ENCODE measurements at places on chromosomes 5 and 9.

DNA sequence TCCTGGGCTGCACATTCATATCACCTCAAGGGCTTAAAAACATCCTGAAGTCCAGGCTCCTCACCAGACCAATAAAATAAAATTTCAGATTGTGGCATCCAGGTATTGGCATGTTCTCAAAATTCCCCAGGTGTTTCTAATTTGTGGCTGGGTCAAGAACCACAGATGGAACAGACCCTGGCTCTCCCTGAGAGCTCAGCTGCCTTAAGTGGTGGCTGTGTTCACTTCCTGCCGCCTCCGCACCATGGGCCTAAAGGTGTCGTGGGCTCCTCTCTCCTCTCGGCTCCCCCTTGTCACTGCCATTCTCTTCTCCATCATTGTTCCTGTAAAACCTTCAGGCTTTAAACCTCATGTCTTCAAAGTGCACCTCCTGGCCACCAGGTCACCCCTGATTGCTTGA lies 17.8 kb upstream of the CCNJL start:
- no peak for DNase-seq

DNA sequence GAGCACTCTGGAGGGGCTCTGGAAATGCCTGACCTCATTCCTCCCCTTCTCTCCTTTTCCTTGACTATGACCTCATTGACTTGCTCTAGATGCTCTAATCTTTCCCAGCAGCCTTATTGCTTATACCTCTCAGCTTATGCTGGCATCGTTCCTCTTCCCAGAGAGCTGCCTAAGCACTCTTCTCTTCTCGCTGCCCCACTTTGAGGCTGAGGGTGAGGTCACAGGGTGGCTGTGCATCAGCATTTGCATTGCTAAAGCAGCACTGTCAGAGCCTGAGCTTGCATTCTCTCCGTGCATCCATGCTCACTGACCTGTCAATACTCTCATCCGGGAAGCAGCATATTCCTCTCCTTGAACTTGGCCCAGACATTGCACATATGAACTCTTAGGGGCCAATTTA lies 96.4 kb upstream of the NTRK2 start:
- DNase-seq: no peak

DNA sequence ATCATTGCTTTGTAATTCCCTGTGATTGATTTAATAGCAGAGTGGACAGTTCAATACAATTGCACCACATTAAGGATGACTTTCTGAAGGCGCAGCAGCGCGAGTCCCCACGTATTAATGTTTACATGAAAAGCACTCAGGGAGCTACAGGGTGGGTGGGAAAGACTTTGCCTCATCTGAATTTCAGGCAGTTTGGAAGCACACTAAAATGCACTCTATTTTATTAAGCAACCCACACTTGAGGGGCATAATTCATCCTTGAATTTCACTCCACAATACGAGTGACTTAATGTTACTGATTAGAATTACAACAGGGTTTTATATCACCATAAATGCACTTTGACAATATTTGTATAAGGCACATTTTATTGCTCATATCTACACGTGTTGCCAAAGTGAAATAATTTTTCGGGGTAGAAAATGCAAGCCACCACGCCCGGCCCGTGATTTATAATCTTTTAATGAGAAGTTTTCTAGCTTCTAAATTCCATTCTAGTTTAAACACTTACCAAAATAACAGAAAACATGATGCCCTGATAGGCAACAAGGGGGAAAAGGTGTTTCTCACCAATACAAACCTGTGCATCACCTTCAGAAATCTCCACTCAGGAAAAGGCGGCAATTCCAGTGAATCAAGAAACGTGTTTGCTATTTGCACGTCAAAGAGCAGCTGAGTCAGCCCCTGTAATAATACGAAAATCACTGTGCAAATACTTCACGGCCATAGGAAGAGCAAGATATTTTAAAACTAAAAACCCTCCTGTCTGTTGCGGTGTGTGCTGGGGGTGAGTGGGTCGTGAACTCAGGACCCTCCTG lies 40.5 kb downstream of the IRX4 start:
- DNase-seq: no peak

DNA sequence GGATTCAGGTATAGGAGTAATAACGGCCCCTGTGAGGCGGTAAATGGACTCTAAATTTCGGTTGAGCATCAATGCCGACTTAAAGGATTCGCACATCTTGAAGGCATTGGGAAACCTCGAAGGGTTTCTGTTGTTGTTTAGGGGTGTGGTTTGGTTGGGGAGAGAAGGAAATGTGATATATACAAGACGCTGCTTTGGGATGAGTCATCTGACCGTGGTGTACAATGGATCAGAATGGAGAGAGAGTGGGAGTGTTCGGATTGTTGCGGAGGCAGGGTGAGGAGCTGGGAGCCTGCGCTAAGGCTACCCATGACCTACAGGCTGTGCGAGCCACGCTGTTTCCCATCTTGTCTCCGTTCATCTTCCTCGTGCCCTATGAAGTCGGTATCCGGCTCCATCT lies 60.4 kb upstream of the ERCC6L2 start:
- DNase-seq: no peak

- DNase-seq: no peak
Observed at GRCh38 chr9:2638871-2639673, 17.5 kb downstream of the VLDLR start.

DNA sequence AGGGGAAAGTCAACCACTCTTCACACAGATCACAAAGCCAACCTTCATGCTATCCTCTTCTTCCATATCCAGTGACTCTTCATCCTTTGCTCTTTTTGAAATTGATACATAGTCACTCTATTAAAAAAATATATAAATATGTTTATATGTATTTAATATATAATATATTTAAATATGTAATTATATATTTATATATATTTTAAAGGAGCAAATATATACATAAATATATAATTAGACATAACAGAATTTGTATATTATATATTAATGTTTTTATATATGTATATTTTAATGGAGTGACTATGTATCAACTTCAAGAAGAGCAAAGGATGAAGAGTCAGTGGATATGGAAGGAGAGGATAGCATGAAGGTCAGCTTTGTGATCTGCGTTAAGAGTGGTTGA lies 374.9 kb downstream of the CDH9 start:
- no peak for DNase-seq

DNA sequence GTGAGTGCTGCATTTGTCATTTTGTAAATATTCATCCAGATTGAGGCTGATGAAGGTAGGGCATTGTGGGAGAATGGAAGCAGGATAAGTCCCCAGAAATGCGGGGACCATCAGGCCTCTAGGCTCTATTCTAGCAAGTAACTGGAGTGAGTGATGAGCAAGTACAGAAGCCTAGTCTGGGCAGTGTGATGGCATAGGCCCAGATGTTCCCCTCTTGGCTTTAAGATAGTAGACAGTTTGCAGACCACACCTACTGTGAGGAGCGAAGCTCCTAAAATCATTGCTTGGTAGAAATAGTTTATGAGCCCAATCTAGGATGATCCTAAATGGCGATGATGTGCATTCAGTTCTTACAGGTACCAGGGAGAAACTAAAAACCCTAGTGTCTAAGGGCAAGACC lies 24.3 kb downstream of the NDFIP1 start:
- DNase-seq: no peak

GRCh38 chr5:38650946-38651345 lies 94.5 kb upstream of the LIFR start:
- no peak for DNase-seq

DNA sequence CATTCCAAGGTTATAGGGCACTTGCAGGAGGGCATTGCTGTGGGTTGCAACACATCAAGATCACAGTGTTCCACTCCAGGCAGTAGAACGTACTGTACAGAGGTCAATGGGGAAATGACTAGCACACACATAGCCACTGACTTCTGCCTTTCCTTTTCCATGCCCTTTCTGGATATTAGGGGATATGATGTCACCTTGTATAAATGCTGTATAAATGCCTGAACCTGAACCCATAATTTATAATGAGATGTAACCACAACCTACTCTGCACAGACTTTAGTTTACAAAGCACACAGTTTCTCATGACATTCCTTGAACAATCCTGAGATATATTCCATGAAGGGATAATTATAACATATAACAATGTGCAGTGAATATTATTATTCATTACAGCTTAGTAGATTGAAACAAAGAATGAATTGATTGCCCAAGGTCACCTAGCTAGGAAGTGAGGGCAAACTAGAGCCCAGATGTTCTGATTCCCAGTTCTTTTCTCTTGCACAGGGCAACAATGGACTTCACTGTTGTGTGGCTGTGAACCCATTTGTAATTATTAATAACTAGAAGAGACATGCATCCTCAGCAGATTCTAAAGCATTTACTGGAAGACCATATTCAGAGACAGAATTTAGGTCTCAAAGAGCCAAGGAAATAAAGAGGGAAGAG lies 5.6 kb upstream of the ABLIM3 start:
- DNase-seq: no peak

DNA sequence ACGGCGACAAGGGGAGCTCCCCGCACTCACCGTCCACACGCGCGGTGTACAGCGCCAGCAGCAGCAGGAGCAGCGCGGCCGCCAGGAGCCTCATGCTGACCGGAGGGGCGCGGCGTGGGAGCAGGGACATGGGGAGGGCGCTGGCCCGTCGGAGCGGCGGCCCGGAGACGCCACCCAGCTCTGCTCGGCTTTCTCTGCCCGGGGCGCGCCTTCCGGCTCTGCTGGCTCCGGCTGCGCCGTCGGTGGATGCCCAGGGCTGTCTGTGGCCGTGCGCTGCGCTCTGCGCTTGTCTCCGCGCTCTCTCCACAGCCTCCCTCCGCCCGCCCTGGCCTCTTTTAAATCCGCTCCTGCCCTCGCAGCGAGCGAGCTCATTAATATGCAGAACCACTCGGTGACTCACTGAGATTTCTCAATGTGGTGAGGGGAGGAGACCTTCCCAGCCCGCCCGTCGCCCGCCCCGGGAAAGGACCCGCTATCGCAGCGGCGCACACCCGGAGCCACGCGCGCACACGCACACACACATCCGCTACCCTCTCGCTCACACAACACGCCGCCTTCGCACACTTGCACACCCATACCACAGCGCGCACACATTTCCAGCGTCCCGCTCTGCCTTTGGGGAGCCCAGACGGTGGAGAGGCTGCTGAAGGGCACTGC lies at the start of gene CXCL14:
CXCL14 (minus strand) TSS at position 307 of the 657 bp plus-strand sequence; CDS start at position 94, 213 bp downstream.
- peak; percentile 27 for DNase-seq

GRCh38 chr9:19999491-20000057 lies 210.7 kb upstream of the SLC24A2 start:
- DNase-seq: peak; percentile 52

DNA sequence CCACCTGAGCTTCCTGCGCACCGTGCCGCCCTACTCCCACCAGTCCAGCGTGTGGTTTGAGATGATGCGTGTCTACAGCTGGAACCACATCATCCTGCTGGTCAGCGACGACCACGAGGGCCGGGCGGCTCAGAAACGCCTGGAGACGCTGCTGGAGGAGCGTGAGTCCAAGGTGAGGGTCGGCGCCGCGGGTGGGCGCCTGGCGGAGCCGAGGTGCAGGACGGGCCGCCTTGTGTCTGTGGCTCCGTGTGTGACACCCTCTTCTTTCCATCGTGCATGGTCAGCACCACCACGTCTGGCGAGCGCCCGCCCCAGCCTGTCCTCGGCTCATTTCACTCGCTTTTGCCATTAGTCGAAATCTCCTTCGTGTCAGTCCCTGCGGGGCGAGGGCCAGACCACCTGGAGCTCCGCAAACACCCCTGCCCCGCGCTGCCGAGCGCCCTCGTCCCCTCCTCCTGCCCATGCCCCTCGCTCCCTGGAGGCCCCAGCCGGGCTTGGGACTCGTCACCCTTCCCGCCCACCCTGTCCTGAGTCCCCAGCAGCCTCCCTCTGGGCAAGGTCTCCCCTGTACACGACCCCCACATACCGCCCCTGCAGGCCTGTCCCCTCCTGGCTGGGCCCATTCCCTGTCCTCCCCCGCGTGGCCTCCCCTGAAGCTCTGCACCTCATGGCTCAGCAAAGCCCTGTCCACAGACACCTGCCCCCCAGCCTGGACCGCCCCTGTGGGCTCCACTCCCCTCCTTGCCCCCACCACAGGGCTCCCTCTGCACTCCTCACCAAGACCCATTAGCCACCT lies 7.0 kb downstream of the GRIN1 start:
- no peak for DNase-seq

DNA sequence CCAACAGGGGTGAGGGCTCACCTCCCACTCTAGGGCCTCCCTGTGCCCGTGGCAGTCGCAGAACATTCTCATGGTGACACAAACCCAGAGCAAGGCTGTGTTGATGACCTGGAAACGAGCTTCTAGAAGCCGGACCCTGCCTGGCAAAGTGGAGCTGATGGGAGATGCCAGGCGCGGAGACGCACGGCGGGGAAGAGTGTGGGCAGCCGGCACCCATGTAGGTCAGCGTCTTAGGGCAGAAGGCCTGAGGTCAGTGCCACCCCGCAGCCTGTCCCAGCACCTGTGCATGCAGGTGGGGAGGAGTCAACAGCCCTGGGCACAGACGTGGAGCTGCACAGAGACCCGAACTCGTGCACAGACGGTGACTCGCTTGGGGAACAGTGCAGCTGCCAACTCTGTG lies 5.4 kb downstream of the SLC6A18 start:
- no peak for DNase-seq

GRCh38 chr5:6305853-6306252 lies 72.5 kb downstream of the MED10 start:
- no peak for DNase-seq

- no peak for DNase-seq
Observed at GRCh38 chr5:59725392-59725767, 168.1 kb downstream of the PDE4D start.

DNA sequence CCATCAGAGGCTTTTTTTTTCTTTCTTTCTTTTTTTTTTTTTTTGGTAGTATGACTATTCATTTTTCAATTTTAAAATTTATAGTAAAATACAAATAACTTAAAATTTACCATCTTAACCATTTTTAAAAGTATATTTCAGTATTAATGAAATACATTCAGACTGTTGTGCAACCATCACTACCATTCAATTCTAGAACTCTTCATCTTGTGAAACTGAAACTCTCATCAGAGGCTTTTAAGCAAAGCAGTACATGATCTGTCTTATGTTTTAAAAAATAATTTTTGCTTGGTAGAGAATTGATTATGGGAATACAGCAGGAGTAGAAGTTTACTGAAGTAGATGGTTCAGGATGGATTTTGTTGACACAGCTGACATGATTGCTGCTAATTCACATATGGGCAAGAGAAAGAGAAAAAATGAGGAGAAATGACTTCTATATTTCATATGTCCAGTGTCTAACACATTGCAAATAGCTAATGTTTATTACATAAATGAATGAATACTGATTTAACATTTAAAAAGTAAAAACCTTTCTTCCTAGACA lies 13.4 kb downstream of the ELOVL7 start:
- no peak for DNase-seq

DNA sequence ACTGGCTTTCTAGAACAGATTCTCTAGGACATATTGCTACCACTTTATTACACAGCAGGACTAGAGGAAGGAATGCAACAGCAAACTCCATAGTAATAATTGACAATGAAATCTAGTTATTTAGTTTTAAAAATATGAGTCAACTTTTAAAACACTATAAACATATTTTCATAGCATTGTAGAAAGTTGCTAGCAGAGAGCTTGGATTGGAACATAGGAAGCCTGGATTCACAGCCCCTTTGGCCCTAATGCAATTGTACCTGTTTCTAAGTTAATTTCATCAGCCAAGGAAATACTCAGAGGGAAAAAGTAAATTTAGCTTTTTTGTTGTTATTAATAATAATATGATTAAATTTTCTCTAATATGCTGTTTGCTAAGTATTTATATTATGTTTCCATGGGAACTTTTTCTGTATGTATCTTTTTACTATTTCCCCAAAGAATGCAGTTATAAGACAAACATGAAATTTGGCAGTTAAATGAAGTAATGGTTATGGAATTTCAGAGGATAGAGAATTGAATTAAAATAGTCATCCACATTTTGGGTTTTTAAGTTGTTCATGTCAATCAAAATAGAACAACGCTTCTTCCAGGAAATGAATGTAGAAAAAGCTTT lies 45.6 kb downstream of the VCAN start:
- DNase-seq: no peak

Measured in activated naive CD8-positive, alpha-beta T cell treated with anti-CD3 and anti-CD28 coated beads, Interleukin-2, amount 50 U/mL, for 24 hours (primary cell).